T-helper 2 cell (primary cell): ENCODE measurements at places on chromosomes 4 and X.

DNA sequence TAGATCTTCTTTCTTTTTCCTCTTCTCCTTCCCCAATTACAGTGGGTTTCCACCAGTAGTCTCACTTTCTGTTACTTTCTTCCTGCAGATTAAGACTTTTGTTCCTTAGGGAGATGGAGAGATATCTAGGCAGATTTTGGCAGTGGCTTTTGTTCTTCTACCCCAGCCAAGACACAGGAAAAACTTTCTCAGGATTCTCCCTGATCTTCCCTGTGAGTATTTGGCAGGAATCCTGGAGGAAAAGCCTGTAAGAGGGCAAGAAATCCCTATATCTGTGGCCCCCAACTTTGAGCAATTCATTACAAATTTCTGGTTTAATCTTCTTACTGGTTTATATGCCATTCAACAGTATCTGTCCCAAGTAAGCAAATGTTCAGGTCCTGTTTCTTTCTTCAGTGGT, 21.9 kb downstream of the SLC9A7 start:
- no peak for DNase-seq

- peak; percentile 25 for DNase-seq
Measured at GRCh38 chrX:148500423-148501385, at the start of gene AFF2. AFF2 (plus strand) TSS chrX:148500617; CDS start chrX:148501098, 481 bp downstream.

DNA sequence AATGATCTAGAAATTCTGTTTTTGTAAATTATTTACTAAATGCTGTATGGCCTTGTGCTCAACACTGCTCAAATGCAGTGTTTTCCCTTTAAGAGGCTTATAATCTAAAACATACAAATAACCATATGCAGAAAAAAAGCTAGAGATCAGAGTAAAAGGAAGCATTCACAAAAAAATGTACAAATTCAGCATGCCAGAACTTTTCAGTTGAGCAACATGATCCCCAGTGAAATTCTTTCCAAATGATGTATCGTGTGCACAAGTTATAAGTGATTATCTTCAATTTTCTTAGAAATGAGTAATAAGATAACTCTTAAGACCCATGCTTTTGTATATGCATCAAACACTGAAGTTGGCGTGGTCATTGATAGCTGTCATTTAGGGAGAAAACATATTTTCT, 5.0 kb downstream of the GPC3 start:
- DNase-seq, result no peak

- DNase-seq, result no peak
Measured at GRCh38 chr4:105951198-105951597, 55.9 kb downstream of the NPNT start.

GRCh38 chrX:37846558-37846933, 825 bp downstream of the DYNLT3 start:
- DNase-seq, result no peak

GRCh38 chrX:154471839-154472684, 7.0 kb downstream of the LAGE3 start:
- no peak for DNase-seq

DNA sequence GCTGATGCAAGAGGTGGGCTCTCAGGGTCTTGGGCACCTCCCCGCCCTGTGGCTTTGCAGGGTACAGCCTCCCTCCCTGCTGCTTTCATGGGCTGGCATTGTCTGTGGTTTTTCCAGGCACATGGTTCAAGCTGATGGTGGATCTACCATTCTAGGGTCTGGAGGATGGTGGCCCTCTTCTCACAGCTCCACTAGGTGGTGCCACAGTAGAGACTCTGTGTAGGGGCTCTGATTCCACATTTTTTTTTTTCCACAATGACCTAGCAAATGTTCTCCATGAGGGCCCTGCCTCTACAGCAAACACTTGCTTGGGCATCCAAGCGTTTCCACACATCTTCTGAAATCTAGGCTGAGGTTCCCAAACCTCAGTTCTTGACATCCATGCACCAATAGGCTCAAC, 657.9 kb upstream of the CT83 start:
- DNase-seq, result no peak

DNA sequence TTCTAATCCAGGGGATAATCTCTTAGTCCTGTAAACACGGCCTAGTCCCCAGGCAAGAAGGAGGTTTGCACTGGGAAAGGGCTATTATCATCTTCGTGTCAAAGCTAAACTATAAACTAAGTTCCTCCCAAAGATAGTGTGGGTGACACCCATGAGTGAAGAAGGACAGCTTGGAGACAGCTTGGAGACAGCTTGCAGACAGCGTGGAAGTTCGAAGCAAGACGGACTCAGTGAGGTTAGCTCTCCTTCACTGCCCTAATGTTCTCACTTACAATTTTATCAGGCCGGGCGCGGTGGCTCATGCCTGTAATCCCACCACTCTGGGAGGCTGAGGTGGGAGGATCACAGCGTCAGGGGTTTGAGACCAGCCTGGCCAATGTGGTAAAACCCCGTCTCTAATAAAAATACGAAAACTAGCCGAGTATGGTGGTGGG, 19.2 kb upstream of the PLCXD1 start:
- DNase-seq, result no peak

DNA sequence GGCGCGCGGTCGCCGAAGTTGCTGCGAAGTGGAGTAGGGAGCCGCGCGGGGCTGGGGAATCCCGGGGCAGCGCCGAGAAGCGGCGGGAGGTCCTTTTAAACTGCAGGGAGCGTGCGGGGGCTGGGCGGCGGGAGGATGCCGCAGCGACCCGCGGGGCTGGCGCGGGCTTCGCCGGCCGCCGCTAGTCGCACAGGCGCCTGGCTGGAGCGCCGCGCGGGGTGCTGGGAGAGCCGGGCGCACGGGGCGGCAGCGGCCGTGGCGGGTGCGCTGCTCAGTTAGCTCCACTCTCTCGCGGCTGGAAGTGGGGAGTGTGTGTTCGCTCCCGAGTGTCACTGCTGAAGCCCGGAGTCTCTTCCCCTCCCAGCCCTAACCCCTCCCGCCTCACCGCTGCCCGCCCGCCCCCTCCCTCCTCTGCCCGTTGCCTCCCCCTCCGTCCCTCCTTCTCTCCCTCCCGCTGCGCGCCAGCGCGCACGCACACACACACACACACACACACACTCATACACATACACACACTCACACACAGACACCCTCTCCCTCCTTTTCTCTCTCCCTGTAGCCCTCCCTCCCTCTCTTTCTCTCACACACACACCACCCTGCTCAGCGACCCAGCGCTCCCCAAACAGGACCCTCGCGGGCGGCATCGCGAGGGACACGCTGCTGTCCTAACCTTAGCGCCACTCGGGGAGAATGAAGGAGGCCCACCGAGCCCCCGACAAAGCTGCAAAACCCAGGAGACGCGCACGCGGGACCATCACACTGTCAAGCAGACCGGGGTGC, at the start of gene NDNF:
Gene NDNF, minus strand, starts transcription at position 312 of the 780 bp plus-strand sequence. CDS start 26,698 bp downstream, outside the sequence.
- no peak for DNase-seq

DNA sequence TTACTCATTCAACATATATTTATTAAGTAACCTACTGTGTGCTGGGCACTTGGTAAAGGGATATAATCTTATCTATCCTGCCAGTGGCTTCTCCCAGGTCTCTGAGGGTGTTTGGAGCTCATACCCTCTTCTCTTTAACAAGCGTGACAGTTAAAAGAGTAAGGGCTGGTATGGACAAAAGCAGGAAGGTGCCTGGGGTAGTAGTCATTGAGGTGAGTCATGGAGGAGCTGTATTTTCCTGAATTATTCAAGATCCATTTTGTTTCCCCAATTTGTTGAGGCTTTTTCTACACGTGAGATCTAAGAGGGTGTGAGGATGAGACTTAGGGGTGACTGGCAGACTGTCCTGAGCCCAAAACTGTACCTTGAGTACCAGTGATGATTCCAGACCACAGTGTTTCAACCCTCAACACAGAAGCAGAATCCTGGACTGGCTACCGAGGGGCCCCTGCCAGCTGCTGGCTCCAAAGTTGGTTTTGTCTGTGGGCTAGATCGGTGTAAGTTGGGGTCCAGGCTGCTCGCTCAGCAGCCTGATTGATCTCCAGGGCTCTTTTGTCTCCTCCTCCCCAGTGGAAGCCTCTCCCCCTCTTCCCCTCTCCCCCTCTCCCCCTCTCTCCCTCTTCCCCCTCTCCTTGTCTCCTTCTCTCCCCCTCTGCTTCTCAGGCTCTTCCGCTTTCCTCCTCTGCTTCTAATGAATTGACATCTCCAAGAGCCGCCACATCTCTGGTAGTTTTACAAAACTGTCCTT, at the start of gene DRP2:
Gene DRP2, plus strand, starts transcription at position 671 of the 748 bp plus-strand sequence. CDS start 11,862 bp downstream, outside the sequence.
- no peak for DNase-seq

GRCh38 chr4:38831653-38832052, 25.0 kb downstream of the TLR6 start:
- no peak for DNase-seq

GRCh38 chr4:178836865-178837264, 1394.6 kb upstream of the AGA start:
- no peak for DNase-seq

- no peak for DNase-seq
Measured at GRCh38 chrX:151816934-151817333, 82.4 kb downstream of the CNGA2 start.

GRCh38 chrX:29487714-29488113, 727.6 kb upstream of the MAGEB2 start:
- DNase-seq, result no peak

GRCh38 chr4:155889031-155889793, 14.3 kb upstream of the TDO2 start:
- DNase-seq, result no peak

DNA sequence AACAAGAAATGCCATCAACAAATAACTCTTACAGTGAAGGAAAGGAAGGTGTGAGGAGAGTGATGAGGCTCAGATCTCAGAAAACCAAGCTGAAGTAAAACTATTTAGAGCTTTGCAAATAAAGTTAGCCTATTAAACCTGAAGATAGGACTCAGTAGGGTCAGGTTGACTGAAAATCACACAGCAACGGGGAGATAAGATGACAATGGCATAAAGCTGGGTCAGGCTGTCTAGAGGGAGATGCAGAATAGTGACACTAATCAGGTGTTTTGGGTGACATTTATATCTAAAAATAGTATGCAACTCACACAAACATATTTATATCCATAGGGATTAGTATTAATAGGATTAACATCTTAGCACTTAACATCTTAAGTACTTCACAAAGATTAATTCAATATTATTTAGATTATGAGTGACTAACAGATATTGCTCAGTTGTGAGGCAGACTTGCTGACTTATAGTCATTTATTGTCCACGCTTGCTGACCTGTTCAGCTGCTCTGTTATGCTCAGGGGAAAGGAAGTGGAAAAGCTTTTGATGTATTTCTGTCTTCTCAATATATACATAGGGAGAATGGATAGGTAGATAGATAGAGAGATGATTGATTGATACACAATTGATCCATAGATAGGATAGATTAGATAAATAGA, 130.7 kb upstream of the GUCY1A1 start:
- DNase-seq, result no peak

DNA sequence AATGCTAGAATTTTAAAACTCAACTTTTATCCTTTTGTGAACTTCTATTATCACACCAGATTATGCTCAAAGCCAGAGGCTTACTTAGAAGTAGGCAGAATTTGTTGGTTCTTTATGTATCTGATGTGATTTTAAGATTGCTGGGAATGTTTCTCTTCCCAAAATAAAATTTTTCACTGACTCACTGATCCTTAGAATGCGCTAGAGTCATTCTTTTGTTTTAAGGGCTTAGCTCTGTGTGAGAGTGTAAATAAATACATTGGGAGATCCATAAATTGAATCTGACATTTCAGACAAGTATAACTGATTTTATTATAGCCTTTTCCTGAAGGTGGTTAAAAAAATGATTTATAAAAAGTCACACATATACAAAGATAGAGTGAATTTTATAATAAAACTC, 101.3 kb downstream of the LARP1B start:
- DNase-seq, result no peak

DNA sequence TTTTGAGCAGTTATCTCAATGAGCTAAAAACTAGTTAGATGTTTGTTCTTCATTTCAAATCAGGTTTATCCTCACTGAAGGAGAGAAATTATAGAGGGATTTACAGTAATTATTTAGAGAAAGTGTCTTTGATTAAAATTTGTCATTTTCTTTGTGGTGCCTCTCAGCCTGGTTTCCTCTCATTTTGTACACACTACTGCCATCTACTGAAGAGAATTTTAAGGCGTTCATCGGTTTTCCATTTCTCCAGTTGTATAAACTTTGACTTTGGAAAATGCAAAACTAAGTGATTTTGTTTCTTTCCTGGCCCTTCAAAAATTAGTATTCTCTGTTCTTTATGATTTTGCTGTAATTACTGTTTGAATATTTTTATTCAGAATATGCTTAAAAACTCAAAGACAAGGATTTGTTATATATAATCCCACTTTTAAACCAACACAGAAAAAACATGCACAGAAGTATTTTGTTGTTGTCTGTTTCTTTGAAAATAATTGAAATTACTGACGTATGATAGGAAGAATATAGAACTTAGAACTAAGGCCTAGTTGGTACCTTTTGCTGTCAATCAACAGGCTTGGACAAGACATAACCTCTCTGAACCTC, 34.4 kb upstream of the ANXA3 start:
- DNase-seq, result no peak
